ENCODE measurements at places on chromosomes 5 and 9.

DNA sequence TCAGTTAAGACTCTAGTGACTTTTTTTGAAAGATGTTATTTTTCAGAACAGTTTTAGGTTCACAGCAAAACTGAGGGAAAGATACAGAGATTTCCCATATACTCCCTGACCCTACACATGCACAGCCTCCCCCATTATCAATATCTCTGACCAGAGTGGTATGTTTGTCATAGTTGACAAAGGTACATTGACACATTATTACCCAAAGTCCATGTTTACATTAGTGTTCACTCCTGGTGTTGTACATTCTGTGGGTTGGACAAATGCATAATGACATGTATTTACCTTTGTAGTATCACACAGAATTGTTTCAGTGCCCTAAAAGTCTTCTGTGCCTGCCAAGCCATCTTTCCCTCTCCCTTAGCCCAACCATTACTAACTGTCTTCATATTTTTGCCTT lies 470.7 kb upstream of the DMAC1 start:
- DNase-seq: no peak

GRCh38 chr5:149466457-149466972 lies 84.7 kb downstream of the CSNK1A1 start:
- DNase-seq: no peak

- DNase-seq: no peak
These were observed 93.2 kb downstream of the ZFAND5 start for GRCh38 chr9:72271613-72272478.

- DNase-seq: no peak
These were observed 89.8 kb downstream of the PIK3R1 start for GRCh38 chr5:68305223-68305870.

DNA sequence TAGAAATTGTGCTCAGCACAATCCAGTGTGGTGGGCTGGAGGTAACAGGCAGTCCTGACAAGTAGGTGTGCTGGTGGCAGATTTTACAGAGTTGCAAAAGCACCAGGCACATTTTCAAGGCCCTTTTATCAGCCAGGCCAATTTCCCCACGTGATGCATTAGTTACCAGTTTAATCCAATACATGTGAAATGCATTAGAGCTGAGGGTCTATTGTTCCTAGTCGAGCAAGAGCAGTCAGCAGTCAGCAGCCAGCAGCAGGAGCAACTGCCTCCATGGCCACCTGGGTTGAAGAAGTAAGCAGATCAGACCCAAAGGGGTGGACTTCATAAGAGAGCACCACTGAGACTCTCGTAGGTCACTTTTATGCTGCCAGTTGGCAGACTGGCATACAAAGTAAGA lies 76.7 kb downstream of the EPB41L4A start:
- no peak for DNase-seq

- DNase-seq: no peak
These were observed 88.4 kb upstream of the SH3PXD2B start for GRCh38 chr5:172542651-172543131.

DNA sequence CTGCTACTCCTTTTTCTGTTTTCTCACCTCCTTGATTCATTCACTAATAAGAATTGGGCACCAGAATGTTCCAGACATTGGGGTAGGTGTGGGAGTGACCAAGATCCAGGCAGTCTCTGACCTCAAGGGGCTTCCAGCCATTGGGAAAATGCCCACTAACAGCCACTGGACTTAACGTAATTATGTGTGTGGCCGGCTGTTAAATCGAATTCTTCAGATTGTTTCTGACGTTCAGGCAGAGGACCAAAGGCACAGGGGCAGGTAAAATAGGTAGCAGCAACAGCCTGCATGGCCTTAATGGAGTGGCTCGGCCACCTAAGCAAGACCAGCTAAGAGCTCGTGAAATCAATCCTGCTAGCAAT lies 48.4 kb upstream of the CKMT2 start:
- DNase-seq: no peak

DNA sequence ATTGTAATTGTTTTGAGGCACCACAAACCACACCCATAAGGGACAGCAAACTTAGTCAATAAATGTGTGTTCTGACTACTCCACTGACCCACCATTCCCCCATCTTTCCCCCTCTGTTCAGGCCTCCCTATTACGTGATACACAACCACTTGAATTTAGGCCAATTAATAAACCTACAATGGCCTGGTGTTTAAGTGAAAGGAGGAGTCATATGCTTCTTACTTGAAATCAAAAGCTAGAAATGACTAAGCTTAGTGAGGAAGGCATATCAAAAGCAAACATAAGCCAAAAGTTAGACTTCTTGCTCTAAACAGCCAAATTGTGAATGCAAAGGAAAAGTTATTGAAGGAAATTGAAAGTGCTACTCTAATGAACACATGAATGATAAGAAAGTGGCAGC lies 14.6 kb downstream of the ZBTB43 start:
- no peak for DNase-seq

DNA sequence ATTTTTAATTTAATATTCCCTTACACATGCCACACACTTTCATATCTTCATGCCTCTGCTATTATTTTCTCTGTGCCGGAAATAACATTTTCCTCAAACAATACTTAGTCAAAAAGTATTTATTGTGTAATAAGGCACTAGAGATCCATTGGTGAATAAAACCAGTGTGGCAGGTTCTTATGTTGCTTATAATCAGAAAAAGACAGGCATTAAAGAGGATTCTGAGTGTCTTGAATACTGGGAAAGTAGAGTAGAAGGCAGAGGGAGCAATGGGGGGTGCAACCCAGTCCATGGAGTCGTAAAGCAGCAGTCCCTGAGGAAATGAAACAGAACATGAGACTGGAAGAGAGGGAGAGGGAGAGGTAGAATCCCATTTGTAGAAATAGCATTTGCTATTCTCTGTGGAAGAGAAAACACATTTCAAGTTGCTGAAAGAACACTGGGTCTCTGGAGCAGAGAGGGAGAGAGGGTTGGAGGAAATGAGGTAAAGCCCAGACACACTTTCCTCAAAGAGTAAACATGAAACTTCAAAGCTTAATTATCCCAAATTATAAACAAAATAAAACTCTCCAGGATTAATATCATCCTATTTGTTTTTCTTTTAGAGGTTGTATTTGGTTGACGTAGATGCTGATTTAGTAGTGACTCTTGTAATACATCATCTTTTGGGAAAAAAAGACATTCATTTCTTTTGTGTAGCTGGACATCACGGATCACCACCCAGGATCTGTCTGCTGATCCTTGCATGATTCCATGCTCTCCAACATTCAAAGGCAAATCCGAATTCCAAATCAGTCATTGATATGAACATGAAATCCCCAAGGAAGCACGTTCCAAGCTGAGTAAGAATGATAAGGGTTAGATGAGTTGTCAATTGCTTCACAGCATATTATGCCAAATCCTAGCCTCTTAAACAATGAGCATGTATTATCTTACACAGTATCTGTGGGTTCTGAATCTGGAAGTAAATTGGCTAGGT lies 37.4 kb upstream of the GRAMD2B start:
- no peak for DNase-seq

GRCh38 chr5:116442095-116442534 lies 132.5 kb downstream of the SEMA6A start:
- peak; percentile 11 for DNase-seq

DNA sequence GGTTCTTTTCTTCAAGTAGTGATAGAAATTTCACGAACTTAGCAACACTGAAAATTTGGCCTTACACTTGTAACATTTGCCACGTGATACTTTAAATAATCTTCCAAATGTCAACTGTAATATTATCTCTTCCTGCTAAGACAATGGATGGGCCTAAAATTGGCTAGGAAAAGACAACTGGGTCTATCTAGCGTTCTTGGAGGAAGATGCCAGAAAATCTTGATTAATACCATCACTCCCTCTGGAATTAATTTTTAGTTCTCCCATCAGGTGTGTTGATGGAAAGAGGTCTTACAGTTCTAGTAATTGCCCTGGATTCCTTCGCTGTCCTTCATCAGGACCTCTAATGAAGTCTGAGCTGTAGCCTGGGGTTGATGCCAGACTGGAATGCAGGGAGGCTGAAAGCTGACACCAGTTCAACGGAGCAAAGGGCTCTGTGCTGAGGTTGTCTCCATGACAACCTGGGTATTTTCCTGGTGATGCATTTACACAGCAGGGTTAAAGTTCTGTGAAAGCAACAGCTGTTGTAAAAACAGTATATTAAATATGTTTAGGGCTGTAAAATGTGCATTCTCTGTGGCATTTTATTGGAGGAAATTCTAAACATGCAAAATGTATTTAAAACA lies 92.3 kb downstream of the GAS1 start:
- peak; percentile 60 for DNase-seq

DNA sequence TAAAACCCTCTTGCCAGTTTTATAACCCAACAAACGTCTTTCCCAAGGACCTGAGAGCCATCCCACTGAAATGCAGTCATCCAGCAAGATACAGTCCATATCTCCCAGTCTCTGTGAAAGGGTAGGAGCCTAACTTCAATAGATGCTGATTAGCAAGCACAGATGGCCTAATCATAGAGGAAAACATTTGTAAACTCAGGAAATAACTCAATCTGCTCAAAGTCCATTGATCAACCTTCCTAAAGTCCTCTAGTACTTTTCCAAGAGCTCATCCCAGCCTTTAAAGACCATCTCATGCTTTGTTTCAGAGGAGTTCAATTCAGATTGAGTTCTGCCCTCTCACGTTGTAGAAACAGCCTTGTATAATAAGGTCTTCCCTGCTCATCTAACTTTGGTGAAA lies 324.2 kb downstream of the MRPS30 start:
- DNase-seq: no peak

DNA sequence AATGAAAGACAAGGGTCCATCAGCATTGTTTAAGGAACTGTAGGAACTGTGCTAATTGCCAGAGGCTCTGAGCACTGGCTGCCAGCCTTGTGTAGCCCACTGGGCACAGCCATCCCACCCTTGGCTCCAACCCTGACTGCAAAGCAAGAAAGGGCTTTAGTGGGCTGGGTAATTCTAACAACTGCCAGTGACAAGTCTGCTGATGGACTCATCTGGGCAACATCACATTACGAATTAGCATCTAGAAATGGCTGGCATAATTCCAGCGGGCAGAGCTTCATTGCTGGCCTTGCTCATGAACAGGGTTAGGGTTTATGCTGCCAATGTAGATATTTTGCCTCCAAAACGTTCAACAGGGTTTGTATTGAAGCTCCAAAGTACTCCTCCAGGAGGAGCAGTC lies 326.9 kb downstream of the ARHGEF28 start:
- no peak for DNase-seq

- no peak for DNase-seq
These were observed 283.4 kb upstream of the GRAMD2B start for GRCh38 chr5:126139773-126140172.

DNA sequence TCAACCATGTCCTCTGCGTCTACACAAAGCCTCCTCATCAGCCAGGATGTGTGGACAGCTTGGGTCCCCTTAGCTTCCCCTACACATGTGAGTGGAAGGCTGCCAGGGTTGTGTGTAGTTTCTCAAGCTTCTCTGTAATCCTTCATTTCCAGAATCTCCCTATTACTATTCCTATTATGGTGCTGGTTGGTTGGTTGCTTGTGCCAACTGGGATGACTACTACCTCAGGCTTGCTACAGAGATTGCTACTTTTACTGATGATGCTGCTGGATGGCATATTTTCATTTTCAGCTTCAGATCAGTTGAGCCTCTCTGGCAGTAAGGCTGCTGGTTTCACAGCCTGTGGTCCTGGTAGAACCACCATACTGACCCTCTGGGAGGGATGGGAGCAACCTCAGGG lies 39.9 kb downstream of the ATG10 start:
- no peak for DNase-seq

DNA sequence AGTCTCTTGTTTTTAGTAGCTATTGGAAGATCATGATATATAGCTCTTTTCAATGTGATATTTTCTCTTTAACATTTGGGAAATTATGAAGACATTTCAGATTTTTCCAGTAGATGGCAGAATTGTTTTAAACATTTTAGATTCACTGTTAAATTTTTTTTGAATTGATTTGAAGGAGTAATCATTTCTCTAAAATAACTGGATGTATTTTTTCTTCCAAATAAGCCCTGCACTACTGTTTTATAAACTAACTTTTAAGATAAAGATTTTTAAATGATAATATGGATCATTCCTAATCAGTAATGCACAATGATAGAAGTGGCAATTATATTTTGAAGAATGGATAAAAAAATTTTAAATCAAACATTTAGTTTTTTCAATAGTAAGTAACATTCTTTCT lies 14.2 kb downstream of the NDUFAF2 start:
- DNase-seq: no peak

- DNase-seq: no peak
These were observed 59.7 kb downstream of the GNA14 start for GRCh38 chr9:77588271-77588937.

GRCh38 chr5:1907616-1908015 lies 24.9 kb upstream of the IRX4 start:
- no peak for DNase-seq

GRCh38 chr5:163889369-163889768 lies 383.9 kb downstream of the MAT2B start:
- no peak for DNase-seq

DNA sequence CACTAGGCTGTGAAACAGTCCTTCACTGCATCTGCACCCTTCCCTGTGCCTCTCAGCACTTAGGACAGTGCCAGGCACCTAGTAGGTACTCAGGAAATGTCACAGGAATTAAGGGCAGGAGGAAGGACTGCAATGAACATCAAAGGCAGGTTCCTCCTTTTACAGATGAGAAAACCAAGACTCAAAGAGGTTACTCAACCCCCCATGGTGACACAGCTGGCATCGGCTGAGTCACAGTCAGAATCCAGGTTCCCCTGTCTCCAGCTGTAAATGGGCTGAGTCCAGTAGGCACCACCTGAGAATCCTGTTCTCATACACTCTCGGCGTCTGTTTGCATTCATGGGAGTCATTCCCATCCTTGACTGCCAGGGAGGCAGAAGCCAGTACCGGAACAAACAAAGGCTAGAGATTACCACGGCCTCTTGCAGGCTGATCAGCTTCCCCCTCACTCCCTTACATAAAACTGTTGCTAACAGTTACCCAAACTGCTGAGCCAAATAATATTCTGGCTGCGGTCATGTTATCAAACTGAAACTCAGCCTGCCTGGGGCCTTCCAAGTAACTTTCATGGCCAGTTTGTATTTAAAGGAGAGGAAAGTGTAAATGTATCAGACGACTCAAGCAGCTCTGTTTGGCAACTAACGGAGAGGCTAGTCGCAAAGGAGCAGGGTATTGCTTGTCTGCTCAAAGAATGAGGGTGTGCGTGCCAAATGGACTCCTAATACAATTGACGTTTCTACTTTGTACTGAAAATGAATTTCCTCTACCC lies 201.7 kb downstream of the PAPPA start:
- DNase-seq: no peak

DNA sequence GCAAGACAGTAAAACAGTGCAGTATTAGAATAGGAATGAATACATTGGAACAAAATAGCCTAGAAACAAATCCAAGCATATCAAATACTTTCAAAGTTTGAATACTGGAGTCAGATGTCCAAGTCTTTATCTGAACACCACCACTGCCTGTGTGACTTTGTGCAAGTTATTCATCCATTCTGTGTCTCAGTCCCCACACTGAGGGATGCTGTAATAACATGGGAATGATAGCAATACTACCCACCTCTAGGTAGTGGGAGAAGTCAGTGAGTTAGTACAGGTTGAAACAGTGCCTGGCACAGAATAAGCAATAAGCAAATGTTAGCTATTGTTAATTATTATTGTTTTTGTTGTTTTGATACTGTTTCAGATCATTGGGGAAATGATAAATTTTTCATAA lies 130.9 kb downstream of the SUSD1 start:
- no peak for DNase-seq

- no peak for DNase-seq
These were observed 130.9 kb downstream of the CD180 start for GRCh38 chr5:67065696-67066095.

All from HS-27A (cell line).